ENCODE measurements at places on chromosomes 4 and X.

- DNase-seq: no peak
Measured at GRCh38 chr4:44914748-44915147, 188.4 kb upstream of the GNPDA2 start.

GRCh38 chrX:23451266-23451665, 116.6 kb downstream of the PTCHD1 start:
- DNase-seq: no peak

- no peak for DNase-seq
Measured at GRCh38 chr4:6299875-6300274, 30.2 kb downstream of the WFS1 start.

DNA sequence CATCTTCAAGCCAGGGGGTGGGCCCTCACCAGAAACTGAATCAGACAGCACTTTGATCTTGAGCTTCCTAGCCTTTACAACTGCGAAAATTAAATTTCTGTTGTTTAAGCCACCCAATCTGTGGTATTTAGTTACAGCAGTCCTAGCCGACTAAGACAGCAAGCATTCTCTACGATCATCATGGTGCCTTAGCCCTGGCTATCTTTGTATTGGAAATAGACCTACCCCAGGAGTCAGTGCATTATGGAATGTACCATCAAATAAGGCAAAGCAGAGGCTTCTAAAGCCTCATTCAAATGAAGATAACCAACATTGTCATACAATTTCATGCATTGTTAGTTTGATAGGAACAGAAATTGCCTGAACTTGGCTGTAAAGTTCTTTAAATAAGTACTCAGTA, 75.0 kb downstream of the PARM1 start:
- DNase-seq: no peak

DNA sequence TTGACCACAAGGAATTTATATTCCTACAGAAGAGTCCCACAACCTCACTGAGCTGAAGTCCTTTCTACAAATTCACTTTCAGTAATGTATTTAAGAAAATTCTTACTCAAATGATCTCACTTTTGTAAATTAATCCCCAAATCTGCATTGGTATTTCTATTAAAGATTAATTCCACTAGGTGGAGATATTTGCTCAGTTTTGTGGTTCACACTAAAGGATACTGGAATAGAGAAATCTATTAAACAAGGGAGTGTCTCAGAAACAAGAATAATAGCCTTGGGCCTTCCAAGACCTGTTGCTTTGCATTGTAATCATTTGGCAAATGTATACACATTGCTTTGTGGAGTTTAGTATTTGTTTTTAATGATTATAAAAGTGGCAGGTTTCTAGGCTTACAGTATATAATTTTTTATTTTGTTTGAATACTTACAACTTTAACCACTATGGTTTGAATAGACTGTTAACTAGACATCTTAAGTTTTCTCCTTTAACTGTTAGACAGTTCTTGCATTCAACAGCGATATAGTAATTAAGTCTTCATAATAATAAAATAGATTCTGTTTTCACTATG, 25.9 kb downstream of the CFAP299 start:
- DNase-seq: no peak
